Activated CD8-positive, alpha-beta memory T cell treated with anti-CD3 and anti-CD28 coated beads, Interleukin-2, amount 50 U/mL, for 48 hours (primary cell): ENCODE measurements at places on chromosomes 3 and 15.

DNA sequence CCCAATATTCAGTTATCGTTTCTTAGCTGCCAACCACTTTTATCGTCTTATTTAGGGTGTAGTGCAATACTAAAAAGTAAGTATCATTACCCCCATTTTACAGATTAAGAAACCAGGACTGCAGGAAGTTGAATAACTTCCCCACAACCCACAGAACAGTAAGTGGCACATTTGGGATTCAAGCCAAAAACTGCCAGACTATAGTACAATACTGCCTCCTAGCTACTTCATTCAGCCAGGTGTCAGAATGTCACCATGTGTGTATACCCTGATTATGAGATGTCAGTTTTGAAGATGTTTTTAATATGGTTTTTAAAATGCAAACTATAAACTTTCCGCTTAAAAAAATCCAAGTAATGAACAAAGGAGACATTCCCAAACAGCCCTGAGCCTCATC is 74.2 kb upstream of the PROK2 start:
- no peak for DNase-seq

DNA sequence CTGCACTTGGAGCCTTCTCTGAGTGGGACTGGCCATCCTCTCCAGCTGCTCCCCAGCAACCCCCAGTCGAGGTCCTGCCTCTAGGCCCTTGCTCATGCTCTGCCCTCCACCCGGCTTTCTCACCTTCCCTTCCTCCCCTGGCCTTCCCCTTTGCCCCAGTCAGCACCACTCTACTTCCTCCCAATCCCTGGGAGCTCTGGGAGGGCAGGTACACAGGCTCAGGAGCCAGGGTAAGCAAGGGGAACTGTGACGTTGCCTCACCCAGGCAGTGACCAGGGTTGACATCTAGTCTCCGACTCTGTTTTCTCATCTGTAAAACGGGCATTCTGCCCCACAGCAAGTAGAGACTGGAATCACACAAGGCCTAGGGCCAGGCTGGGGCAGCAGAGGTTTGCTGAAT is 66.6 kb upstream of the TMEM115 start:
- no peak for DNase-seq

- no peak for DNase-seq
Measured at GRCh38 chr15:89015412-89016097, 72.7 kb upstream of the ABHD2 start.

DNA sequence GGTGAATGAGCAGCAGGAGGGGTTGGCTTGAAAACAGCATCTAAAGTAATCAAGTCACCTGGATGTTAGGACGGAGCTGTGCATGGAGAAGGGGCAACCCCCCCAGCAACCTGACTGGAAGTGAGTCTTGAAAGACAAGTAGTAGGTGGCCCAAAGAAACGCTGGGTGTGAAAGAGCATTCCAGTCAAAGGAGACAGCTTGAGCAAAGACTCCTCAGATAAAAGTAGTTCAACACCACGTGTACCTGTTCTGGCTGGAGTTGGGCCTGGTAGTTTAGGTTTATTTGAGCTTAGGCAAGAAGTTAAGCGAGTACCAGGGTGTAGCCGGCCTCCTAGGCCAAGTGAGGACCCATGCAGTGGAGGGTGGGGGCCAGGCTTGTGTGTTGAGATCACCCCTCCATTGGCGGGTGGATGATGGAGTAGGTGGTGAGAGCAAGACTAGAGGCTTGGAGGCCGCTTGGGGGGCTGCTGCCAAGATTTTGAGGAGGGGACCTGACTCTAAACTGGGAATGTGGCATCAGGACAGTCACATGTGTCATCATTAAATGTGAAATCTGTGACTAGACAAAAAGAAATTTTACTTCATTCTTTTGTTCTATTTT is 61.3 kb downstream of the ABHD2 start:
- DNase-seq, result no peak

- no peak for DNase-seq
Measured at GRCh38 chr3:187161556-187161955, 22.3 kb upstream of the RPL39L start.

- peak; percentile 60 for DNase-seq
Measured at GRCh38 chr3:33372218-33373081, 67.8 kb downstream of the UBP1 start.

- DNase-seq, result no peak
Measured at GRCh38 chr3:194382196-194382891, 12.8 kb upstream of the LRRC15 start.
